ENCODE measurements at places on chromosomes 13 and 19. TPM values are rescaled to one million over a fixed set of nuclear protein-coding genes. Genes with fewer than 3 reads are reported as not detected.

Gene CRX
- total RNA-seq: not detected

Gene CCDC70
- 0.13 TPM for total RNA-seq

Gene ZNF491
- 2.2 TPM for total RNA-seq

Gene LPAR6
- 24.4 TPM for total RNA-seq

Gene ZNF714
- 27.8 TPM for total RNA-seq

Gene ADAMTSL5
- total RNA-seq: 0.60 TPM

Gene HAUS8
- 19.1 TPM for total RNA-seq

Gene PRODH2
- 86.7 TPM for total RNA-seq

Gene UBL5
- 373 TPM for total RNA-seq

Gene TEX26
- total RNA-seq: not detected

Gene DIAPH3
- 9.3 TPM for total RNA-seq

Gene SERP2
- not detected for total RNA-seq

Gene PRR12
- 1.6 TPM for total RNA-seq

Gene CD33
- not detected for total RNA-seq

Gene ADGRL1
- total RNA-seq: 0.41 TPM

Gene CPAMD8
- total RNA-seq: 0.29 TPM

Gene PLPPR3
- total RNA-seq: 0.07 TPM

Gene ZNF540
- 0.40 TPM for total RNA-seq

Gene DAND5
- not detected for total RNA-seq

Gene SLC25A42
- 18.3 TPM for total RNA-seq

Gene FBN3
- total RNA-seq: 0.20 TPM

Gene SPRED3
- 0.15 TPM for total RNA-seq

Gene ZNF726
- total RNA-seq: not detected

Gene CGB3
- not detected for total RNA-seq

Gene NCR1
- not detected for total RNA-seq

Gene SUGP2
- total RNA-seq: 32.3 TPM

Gene THSD8
- total RNA-seq: 23.5 TPM

Gene MAST1
- total RNA-seq: 0.27 TPM

Gene CKM
- total RNA-seq: 0.27 TPM

Gene SEMA6B
- 37.0 TPM for total RNA-seq

Gene CYP4F12
- total RNA-seq: 30.8 TPM

Gene CASP14
- total RNA-seq: not detected

Gene IL11
- total RNA-seq: 2.9 TPM

Gene EDDM13
- not detected for total RNA-seq

Gene CEACAM21
- not detected for total RNA-seq

All from HepG2 (cell line).